Inflammatory macrophage treated with lipopolysaccharide for 1 hour (primary cell): ENCODE measurements at places on chromosomes 4 and X.

- DNase-seq = no peak
Observed at GRCh38 chrX:35104626-35105025, 162.0 kb downstream of the FAM47B start.

DNA sequence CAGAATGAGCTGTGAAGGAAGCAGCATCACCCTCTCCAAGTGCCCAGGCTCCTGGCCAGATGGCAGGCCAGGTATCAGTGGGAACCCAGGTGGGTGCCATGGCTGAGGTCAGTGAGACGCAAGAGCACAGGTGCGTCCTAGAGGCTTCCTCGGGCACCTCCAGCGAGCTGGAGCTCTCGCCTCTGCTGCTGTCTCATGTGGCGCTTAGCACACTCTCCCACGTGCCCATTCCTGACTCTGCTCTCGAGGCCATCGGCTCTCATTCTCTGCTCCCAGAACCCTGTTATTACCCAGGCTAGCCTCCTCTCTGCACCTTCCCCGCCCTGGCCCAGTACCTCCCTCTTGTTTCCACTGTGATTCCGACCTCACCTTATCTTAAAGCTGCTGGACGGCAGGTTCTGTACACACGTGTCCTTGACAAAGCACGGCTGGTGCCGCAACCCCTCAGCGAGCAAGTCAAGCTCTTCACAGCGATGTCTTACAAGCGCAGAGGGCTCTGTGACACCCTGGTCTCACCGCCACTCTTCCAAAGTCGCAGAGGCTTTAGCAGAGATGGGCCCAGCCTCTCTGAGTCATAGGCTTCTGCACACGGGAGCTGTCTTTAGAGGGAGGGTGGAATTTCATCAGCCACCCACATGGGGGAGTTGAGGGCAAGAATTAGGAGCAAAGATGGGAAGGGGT, 15.4 kb upstream of the MSANTD1 start:
- DNase-seq = no peak

- DNase-seq = peak; percentile 37
Observed at GRCh38 chr4:15396157-15396800, 31.6 kb upstream of the C1QTNF7 start.

GRCh38 chrX:12245650-12246645, 107.7 kb downstream of the FRMPD4 start:
- DNase-seq = no peak
